Stimulated activated CD4-positive, alpha-beta T cell treated with anti-CD3 and anti-CD28 coated beads, Interleukin-4, amount 100 ng/mL, for 24 hours (primary cell): ENCODE measurements at places on chromosomes 1 and 21.

- DNase-seq = no peak
These were observed 25.6 kb downstream of the PPFIA4 start for GRCh38 chr1:203051841-203052324.

DNA sequence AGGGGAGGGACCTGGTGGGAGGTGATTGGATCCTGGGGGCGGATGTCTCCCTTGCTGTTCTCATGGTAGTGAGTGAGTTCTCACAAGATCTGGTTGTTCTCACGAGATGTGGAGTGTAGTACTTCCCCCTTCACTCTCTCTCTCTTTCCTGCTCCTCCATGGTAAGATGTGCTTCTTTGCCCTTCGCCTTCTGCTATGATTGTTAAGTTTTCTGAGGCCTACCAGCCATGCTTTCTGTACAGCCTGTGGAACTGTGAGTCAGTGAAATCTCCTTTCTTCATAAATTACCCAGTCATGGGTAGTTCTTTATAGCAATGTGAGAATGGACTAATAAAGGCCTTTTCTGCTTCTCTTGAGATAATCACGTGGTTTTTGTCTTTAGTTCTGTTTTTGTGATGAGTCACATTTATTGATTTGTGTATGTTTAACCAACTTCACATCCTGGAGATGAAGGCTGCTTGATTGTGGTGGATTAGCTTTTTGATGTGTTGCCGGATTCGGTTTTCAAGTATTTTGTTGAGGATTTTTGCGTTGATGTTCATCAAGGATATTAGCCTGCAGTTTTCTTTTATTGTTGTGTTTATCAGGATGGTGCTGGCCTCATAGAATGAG, 45.5 kb downstream of the RABGAP1L start:
- DNase-seq = peak; percentile 26

GRCh38 chr1:204296431-204296988, 63.2 kb downstream of the PLEKHA6 start:
- no peak for DNase-seq

GRCh38 chr1:62706985-62707743, 19.0 kb upstream of the DOCK7 start:
- no peak for DNase-seq

- DNase-seq = no peak
These were observed 118.8 kb downstream of the PSMG1 start for GRCh38 chr21:39064325-39065012.

- DNase-seq = no peak
These were observed 110.1 kb downstream of the VPS13D start for GRCh38 chr1:12339811-12340543.

GRCh38 chr1:66999640-67000400, 54.1 kb downstream of the SLC35D1 start:
- DNase-seq = no peak

DNA sequence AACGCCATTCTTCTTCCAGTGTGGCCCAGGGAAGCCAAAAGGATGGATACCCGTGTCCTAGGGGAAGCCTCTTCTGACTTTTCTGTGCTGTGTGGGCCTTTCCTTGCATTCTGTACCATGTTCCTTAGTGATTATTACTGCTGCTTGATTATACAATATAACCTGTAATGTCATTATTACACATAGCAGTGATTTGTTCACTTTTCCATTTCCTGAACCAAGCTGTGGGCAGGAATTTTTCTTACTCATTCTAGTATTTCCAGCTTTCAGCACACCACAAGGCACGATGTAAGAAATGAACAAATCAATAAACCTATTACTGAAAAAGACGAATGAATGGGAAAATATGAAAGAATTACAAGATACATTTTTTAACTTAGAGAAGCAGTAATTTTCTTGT, 8.4 kb upstream of the USP33 start:
- DNase-seq = no peak

DNA sequence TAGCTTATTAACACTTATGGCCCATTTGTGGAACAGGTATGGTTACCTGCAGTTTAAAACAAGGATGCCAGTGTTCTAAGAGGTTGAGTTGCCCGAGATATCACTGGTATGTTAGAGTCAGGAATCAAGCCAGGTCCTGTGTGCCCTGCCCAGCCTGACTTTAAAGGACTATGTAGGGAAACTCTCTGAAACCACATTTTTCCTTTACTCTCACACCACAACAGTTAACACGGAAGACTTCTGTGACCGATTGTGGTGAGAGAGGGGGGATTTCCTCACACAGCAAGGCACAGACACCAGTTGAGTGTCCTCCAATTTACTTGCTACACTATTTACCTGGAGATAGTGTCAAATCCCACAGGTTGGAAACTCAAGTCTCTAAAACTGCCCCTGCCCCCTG, 47.8 kb downstream of the UCK2 start:
- no peak for DNase-seq

GRCh38 chr21:42527489-42528158, 14.0 kb downstream of the SLC37A1 start:
- peak; percentile 54 for DNase-seq

- no peak for DNase-seq
These were observed 65.2 kb downstream of the ATP5PO start for GRCh38 chr21:33850401-33850800.

DNA sequence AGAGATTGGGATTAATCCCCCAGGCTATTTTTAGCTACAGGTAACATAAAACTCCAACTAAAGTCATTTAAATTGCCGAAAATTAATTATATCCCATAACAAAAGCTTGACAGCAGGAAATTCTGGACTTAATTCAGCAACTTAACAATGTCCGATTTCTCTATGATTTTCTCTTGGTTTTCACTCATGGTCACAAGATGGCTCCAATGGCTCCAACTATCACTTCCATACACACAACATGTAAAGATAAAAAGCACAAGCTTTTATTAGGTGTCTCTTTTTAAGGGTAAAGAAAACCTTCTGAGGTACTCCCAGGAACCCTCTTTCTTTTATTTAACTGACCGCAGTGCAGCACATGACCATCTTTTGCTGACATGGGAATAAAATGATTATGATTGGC, 363.5 kb upstream of the PTBP2 start:
- no peak for DNase-seq

- DNase-seq = peak; percentile 80
These were observed 9.7 kb downstream of the CD2 start for GRCh38 chr1:116763787-116764465.

- no peak for DNase-seq
These were observed 48.0 kb downstream of the MAB21L3 start for GRCh38 chr1:116159177-116159576.

- no peak for DNase-seq
These were observed 875 bp upstream of the FAM3B start for GRCh38 chr21:41315726-41316125.

GRCh38 chr1:231035799-231036198, 4.3 kb downstream of the FAM89A start:
- DNase-seq = no peak

DNA sequence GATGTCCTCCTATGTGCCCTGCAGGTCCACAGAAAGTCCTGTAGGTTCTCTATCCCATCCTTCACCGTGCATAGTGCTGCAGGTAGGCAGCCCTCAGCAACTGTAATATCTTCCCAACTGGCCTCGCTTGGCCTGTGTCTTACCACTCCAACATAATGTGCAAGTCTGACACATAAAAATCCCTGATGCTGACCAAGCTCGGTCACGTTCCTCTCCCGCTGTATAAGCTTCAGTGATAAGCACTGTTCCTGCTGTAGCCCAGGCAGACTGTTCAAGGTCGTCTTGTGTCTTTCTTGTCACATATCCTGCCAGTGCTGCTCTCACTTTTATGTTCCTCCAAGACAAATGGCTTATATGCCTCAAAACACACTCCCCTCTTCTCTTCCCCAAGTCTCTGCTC, 19.4 kb upstream of the KCNE1 start:
- DNase-seq = no peak

- DNase-seq = no peak
These were observed 20.5 kb upstream of the YRDC start for GRCh38 chr1:37828410-37829074.

GRCh38 chr1:11984576-11984975, 4.3 kb downstream of the MFN2 start:
- no peak for DNase-seq
